ENCODE measurements at places on chromosomes 7 and 10.

DNA sequence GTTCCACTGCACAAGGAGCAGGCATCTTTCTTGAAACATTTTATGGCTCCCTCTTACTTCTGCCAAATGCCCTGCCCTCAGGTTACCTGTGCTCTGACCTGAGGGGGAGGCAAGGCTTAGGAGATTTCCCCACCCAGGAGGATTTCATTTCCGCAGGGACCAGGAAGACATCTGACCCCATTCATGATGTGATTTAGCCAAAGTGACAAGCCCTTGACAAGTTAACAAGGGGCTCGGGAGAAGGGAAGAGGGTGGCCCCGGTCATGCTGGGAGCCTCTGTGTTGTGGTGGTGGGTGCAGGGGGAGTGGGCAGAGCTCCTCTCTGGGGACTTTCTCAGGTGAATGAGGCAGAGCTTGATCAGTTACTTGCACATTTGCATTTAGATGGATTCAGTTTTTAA, 18.9 kb downstream of the GIMAP5 start:
- no peak for DNase-seq

GRCh38 chr10:117504562-117504961, 38.0 kb upstream of the EMX2 start:
- no peak for DNase-seq

DNA sequence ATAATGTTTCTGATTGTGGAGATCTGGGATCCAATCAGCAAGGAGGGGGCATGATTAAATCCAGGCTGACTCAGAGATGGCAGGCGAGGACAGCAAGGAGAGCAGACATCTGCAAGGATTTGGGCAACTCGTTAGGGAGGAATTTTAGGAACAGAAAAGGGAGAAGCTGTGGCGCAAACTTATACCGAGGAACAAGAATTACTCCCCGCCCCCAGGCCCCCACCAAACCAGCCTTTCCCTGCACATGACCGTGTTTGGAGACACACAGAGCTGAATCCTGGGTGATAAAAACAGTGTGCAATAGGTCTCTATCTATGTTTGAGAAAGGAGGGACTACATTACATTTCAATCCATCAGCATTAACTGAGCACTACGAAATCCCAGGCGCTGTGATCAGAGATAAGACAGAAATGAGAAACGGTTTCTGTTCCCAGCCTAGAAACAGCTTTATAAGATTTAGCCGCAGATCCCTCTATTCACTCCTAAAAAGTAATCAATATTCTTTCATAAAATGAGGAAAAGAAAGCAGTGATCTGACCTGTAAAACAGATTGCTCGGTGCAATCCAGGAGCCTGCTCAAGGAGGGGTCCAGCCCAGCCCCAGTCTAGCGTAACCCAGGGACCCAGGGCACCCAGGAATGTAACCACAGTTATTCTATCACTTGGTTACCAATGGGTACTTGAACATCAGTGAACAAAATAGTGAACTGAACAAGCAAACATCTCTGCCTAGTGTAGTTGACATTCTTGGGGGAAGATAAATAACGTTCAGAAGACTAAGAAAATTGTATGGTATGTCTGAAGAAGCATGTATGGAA, 37.2 kb upstream of the RAPGEF5 start:
- DNase-seq: no peak

- no peak for DNase-seq
Measured at GRCh38 chr10:130463876-130464364, 327.7 kb downstream of the GLRX3 start.

DNA sequence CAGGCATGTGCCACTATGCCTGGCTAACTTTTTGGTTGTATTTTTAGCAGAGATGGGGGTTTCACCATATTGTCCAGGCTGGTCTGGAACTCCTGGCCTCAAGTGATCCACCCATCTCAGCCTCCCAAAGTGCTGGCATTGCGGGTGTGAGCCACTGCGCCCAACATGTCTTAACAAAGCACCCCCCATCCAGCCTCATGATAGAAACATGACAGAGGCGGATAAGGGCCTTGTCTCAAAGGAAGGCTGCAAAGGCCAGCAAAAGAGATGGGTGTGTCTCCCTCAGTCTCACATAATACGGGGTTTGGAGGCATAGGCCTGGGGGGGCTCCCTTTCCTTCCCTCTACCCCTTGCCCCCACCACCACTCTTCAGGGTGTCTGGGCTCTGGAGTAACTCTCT, 93.2 kb downstream of the SH3PXD2A start:
- no peak for DNase-seq

DNA sequence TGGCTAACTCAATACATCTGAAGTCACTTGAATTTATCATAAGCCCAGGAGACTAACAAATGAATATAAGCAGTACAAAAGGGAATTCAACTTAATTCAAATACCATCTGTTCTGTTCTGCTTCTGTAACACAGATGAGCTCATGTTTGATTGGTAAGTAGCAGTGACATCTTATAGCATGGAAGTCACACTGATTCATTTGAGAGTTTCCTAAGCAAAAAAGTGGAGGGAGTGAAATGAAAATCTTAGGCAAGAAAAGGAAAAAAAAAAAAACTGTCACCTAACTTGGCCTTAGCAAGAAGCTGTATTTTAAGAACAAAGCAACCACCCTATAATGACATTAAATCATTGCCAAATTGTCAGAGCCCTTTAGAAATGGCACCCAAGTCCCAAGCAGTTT, 49.5 kb downstream of the SMURF1 start:
- DNase-seq: no peak

DNA sequence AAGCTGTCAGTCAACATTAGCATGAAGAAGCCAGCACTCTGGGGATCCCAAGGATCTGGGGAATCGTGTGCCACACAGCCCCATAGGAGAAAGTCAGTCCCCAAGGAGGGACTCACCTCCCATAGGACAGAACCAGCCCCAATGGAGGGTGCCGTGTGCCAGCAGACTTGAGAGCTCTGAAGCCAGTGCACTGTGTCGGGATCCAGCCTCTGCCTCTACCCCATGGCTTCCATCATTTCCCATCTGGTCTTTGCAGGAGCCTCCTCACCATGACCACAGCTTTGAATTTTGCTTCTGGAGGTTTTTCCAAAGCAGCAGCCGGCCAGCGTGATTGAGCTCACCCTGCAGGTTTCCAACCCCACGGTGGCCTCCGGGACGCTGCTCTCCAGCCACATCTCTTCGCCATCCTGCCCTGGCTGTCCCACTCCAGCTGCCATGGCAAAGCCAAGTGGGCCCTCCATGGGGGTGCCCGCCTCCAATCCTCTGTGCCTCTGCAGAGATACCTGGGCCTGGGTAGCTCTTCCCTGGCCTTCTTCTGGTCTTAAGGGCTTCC, 171.8 kb upstream of the SHH start:
- DNase-seq: no peak

DNA sequence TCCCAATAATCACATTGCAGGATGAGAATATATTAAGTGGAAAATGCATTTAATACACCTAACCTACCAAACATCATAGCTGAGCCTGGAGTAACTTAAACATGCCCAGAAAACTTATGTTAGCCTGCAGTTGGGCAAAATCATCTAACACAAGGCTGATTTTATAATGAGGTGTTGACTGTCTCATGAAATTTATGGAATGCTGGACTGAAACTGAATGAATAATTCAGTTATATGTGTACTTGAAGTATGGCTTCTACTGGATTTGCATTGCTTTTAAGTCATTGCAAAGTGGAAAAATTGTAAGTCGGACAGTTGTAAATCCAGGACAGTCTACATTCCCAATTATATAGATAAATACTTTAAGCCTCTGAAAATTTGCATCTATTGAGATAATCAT, 5.4 kb downstream of the SFTPA1 start:
- DNase-seq: no peak

DNA sequence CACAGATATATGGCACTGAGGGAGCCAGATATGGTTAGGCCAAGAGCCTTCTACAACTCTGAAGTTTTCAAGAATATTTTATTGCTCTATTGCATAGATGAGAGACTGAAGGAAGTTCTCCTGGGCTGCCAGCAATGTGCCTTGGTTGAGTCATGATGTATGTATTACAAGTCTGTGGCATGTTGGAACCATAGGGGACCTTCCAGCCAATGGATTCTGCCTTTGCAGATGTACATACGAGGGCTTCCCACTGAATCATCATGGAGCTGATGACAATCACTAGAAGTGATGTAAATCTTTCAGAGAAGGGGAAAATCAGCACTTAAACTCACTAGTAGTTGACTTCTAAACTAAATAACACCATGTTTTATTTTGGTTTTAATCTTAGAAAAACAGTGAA, 419.5 kb downstream of the PHTF2 start:
- no peak for DNase-seq

GRCh38 chr10:22962817-22963216, 35.0 kb downstream of the ARMC3 start:
- no peak for DNase-seq

GRCh38 chr10:84375011-84375410, 46.6 kb downstream of the CCSER2 start:
- no peak for DNase-seq
